ENCODE measurements at places on chromosomes 5 and 9. TPM values are rescaled to one million over a fixed set of nuclear protein-coding genes. Genes with fewer than 3 reads are reported as not detected.

GRCh38 chr5:139852696-139853095 is 57.1 kb downstream of the PSD2 start:
- DNase-seq, result no peak

DNA sequence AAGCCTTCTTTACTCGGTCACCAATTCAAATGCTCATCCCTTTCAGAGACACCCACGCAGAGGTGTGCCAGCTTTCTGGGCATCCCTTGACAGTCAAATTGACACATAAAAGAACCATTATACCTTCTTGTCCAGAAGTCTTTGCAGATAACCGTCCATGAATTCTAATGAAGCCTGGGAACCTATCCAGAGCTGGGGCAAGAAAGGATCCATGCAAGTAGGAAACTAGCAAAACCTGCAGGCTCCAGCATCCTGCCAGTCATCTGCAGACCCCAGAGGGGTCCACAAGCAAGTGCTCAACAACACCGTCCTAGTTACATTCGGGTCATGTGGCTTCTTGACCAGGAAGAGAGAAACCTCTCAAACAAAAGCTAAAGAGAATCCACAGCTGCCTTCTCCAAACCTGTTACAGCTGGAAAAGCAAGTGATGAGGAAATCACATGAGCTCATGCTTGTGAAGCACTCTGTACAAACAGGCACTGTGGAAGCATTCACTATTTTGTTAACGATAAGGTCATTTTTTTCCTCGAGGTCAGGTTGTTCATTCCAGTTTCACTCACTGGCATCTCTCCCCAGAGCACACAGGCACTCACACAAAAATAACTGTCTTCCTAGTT is 80.2 kb upstream of the DMRT1 start:
- no peak for DNase-seq

GRCh38 chr5:159826351-159827214 is 89.7 kb upstream of the ADRA1B start:
- peak; percentile 14 for DNase-seq

EIF4EBP3 gene
- 13.3 TPM for total RNA-seq

GRCh38 chr9:121059998-121060636 is 10.0 kb upstream of the C5 start:
- no peak for DNase-seq
